Ureter (tissue), 1 donor: ENCODE measurements at places on chromosomes 6 and 20.

DNA sequence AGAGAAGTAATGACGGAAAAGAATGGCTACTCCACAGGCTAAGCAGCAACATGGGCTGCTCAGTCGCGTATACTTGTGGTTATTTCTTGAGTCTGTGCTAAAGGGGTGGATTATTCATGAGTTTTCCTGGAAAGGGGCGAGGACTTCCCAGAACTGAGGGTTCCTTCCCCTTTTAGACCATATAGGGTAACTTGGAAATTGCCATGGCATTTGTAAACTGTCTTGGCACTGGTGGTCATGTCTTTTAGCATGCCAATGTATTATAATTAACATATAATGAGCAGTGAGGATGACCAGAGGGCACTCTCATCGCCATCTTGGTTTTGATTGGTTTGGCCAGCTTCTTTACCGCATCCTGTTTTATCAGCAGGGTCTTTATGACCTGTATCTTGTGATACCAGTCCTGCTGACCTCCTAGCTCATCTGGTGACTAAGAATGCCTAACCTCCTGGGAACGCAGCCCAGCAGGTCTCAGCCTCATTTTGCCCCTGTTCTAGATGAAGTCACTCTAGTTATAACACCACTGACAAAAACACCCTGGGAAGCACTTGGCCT lies 11.4 kb downstream of the LBP start:
- no peak for DNase-seq

DNA sequence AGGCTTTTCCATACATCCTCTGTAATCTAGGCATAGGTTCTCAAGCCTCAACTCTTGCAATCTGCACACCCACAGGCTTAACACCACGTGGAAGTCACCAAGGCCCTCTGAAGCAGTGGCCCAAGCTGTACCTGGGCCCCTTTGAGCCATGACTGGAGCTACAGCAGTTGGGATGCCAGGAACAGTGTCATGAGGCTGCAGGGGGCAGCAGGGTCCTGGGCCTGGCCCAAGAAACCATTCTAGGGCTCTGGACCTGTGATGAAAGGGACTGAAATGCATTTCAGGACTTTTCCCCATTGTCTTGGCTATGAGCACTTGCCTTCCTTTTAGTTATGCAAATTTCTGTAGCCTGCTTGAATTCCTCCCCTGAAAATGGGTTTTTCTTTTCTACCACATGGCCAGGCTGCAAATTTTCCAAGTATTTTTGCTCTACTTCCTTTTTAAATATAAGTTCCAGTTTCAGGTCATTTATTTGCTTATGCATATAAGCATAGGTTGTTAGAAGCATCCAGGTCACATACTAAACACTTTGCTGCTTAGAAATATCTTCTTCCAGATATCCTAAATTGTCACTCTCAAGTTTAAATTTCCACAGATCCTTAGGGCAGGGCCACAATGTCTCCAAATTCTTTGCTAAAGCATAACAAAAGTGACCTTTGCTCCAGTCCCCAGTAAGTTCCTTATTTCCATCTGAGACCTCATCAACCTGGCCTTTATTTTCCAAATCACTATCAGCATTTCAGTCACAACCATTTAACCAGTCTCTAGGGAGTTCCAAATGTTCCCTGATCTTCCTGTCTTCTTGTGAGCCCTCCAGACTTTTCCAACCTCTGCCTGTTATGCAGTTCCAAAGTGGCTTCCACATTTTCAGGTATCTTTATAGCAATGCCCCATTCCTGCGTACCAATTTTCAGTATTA lies 48.6 kb upstream of the CD2AP start:
- no peak for DNase-seq

DNA sequence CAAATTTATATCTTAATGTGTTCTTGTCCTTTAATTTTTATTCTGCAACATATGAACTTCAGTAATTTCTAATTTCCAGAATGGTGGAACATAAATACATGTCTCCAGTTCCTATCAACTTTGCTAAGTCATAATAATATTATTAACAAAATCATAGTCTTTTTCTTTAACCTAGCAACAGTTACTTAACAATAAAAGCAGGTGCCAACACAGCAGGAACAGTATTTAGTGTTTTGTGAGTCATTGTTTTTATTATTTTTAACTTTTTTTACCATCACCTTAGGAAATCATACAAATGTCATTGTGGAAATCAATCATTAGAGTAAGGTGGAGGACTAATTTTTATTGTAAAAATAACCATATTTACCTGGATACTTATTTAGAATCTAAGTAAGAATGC lies 133.5 kb downstream of the PLCB1 start:
- no peak for DNase-seq

- DNase-seq, result no peak
Measured at GRCh38 chr20:43961541-43962471, 47.2 kb downstream of the TOX2 start.

DNA sequence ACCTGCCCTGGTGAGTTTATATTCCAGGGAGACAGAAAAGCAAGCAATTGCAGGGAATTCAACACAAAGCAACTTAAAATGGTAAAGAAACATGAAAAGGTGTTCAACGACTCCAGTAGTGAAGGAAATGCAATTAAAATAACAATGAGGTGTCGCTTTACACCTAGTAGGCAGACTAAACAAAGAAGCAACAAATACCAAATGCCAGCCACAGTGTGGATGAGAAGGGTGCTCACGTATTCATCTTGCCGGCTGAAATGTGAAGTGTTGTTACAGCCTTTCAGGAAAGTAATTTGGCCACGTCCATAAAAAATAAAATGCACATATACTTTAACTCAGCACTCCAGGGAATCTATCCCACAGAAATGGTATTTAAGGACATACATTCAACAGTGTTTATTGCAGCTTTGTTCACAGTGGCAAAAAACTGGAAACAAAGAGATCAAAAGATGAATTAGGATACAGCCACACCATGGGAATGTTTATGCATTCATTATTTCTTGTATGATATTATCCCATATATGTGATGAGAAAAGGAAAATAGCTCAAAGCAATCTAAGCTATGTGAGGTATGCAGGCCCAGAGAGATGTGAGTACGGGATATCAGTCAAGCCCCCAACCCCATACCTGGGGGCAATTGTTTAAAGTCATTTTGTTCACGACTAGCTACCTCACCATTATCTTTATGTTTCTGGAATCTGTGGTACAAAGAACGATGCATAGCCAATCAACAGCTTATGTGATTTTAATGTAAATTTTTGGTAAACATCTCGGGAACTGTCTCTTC lies 266.0 kb upstream of the SOX4 start:
- DNase-seq, result no peak
